Stimulated activated CD8-positive, alpha-beta memory T cell treated with anti-CD3 and anti-CD28 coated beads, Interleukin-15, amount 100 ng/mL, for 24 hours (primary cell): ENCODE measurements at places on chromosomes 2 and 18.
A peak's percentile ranks its signal among the peaks of the same experiment; 100 is the strongest.

DNA sequence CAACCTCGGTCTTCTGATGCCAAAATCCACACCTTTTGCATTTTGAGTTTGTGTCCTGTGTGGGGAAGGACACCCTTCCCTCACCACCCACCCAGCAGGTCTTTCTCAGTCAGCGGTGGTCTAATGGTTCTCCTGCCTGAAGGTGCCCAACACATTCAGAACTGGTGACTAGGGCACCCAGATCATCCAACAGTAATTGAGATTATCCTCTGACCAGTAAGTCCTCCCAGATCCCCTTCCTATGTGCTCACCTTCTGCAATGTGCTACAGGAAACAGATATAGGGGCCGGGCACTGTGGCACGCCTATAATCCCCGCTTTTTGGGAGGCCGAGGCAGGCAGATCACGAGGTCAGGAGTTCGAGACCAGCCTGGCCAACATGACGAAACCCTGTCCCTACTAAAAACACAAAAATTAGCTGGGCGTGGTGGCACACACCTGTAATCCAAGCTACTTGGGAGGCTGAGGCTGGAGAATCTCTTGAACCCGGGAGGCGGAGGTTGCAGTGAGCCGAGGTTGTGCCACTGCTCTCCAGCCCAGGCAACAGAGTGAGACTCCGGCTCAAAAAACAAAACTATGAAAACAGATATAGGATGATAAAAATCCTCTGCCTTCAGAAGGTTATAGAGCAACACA, 56.2 kb downstream of the REEP1 start:
- no peak for DNase-seq

DNA sequence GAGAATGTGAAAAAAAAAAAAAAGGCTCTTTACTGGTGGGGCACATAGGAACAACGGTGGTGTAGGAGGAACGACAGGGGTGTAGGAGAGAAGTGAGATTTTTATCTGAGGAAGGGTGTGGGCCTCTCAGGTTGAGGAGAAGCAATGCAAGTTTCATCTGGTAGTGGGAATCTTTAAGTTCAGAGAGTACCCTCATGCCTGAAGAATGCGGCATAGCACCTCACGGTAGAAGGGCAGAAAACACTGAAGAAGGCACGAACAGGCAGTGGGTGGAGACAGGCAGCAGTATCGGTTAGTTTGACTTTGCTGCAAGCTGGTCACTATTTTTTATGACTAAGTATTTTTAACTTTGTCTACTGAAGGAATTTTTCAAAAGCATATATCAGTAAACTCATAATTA, 52.2 kb upstream of the TSPYL6 start:
- DNase-seq, result no peak

- DNase-seq, result no peak
Observed at GRCh38 chr2:102208774-102209173, 22.0 kb downstream of the IL1RL2 start.

GRCh38 chr18:37419315-37419714, 146.3 kb downstream of the CELF4 start:
- DNase-seq, result no peak

DNA sequence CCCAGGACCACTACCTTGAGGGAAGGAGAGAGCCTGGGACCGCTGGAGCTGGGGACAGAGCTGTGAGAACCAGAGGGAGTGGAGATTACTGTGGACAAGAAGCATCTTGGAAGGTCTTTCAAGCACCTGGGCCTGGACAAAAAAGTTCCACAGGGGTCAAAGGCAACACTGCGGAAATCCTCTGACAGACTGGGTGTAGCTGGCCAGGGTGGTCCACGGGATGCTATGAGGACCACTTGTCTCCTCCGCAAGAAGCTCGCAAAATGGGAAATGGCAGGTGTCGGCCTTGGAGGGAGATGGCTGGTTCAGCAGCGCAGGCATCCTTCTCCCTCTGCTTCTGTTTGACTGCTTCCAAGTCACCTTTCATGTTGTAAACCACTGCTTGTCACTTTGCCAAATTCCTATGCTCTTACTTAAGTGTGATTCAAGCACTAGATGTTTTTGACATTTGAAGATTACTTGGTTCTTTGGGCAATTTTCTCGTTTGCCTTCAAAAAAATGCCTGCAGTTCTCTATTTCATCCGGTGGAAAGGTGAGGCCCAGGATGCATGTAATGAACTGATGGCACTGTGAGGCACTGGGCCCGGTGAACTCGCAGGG, 27.7 kb downstream of the KLHL29 start:
- DNase-seq, result no peak

GRCh38 chr2:100365434-100365833, 43.1 kb upstream of the LONRF2 start:
- no peak for DNase-seq

- DNase-seq, result no peak
Observed at GRCh38 chr2:241063093-241063551, 39.0 kb downstream of the MTERF4 start.

DNA sequence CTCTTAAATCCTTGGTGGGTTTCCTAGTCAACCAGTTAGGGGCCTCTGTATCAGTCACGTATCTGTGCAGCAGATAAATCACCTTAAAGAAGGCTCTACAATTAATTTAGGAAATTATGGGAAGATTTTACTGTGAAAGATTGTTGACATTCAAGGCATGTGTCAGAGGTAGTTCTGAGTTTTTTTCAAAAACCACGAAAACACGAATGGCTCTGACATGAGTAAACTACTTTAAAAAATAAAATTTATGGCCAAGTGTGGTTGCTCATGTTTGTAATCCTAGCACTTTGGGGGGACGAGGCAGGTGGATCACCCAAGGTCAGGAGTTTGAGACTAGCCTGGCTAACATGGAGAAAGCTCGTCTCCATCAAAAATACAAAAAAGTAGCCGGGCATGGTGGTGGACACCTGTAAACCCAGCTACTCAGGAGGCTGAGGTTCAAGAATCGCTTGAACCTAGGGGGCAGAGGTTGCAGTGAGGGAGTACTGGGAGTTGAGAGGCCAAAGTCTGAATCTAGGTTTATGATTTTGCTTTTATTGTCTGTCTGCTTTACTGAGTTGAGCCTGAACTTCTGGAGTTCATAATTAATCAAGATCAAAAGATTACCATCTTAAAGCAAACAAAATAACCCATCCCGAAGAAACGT, 77.1 kb downstream of the SPRED2 start:
- DNase-seq, result no peak

DNA sequence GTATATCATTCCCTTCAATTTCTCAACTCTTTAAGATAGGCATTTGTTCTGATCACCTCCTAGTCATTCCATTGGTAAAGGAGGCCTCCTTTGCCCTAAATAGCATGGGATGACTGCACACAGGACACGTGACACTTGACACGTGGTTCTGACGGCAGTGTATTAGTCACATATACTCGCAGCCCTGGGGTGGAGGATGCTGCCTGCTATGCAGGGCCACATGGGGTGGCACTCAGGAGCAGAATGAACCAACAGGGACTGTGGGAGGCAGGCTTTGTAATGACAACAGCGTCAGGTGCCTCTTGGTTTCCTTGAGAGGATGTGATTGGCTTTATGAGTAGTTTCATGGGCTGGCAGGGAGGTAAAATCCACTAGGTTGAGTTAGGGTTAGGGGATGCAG, 9.3 kb upstream of the KCNS3 start:
- DNase-seq, result no peak

DNA sequence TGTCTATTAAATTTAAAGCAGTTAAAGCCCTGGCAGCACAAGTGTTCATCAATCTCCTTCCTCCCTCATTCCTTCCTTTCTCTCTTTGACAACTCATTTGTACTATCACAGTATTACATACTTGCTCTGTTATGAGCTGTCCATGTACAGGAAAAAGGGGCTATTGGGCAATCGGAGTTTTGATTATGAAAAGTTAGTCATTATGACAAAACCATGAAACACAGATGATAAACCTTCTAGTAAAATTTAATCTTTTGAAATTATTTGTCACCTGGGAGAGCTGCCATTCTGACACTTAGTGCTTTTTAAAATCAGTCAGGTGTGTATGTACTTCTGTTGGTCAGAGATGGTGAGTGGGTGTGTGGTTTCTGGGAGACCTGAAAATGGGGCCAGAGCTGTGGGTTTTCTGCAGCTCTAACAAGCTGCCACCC, 39.4 kb downstream of the MAP4K4 start:
- DNase-seq, result no peak

DNA sequence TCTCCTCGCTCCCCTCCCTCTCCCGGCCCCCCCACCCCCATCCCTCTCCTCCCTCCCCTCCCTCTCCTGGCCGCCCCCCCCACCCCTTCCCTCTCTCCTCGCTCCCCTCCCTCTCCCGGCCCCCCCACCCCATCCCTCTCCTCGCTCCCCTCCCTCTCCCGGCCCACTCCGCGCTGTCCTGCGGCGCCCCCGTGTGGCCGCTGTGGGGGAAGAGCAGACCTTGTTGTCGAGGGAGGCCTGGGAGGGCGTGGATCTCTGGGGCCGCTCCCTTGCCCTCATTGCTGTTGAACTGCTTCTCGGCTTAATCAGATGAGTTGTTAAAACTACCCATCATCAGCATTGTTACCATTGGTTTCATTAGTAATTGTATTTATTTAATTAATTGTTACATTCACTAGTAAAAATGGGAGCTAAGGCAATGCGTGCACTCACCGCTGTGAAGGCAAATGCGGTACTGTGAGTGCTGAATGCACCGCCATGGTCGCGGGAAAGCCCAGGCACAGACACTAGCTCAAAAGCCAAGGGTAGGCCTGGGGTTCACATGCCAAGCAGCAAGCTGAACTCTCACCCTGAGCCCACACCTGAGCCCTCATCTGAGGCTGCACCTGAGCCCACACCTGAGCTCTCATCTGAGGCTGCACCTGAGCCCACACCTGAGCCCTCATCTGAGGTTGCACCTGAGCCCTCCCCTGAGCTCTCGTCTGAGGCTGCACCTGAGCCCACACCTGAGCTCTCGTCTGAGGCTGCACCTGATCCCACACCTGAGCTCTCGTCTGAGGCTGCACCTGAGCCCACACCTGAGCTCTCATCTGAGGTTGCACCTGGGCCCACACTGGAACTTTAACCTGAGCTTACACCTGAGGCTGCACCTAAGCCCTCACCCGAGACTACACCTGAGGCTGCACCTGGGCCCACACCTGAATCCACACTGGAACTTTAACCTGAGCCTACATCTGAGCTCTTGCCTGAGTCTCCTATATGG, 8.8 kb downstream of the RTP5 start:
- peak; percentile 69 for DNase-seq

DNA sequence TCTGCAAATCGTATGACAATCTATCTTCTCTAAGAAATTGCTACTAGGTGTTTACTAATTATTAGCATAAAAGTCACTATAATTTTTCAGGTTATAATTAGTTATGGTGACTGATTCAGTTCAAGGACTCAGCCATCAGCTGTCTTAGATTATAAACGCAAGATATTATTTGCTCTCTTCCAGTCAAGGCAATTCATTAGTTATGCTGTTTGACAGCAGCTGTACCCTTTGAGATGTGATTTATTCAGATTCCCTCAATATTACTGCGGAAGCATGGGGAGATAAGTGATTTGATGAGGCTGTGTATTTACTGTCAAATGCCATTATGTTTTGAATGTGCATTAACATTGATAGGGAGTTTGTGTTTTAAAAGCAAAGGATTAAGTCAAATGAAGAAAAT, 558.9 kb upstream of the FSIP2 start:
- no peak for DNase-seq

DNA sequence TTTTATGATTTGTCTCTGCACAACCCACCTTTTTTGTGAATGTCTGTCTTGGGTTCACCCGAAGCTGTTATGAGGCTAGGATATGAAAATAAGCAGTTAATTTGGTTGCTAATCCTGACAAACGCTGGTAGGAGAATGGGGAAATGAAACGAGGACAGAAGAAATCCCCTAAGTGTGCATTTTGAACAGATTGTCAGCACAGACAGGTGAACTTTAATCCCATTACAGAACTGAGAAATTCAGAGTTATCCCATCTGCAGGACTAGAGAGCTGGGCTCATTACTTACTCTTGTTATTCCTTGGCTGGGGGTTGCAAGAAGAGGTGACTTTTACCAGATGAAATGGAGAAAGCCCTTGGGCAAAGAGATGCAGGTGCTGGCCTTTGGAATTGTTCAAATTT, 123.3 kb upstream of the NYAP2 start:
- no peak for DNase-seq

- no peak for DNase-seq
Observed at GRCh38 chr2:238327751-238328150, 7.4 kb downstream of the TRAF3IP1 start.

DNA sequence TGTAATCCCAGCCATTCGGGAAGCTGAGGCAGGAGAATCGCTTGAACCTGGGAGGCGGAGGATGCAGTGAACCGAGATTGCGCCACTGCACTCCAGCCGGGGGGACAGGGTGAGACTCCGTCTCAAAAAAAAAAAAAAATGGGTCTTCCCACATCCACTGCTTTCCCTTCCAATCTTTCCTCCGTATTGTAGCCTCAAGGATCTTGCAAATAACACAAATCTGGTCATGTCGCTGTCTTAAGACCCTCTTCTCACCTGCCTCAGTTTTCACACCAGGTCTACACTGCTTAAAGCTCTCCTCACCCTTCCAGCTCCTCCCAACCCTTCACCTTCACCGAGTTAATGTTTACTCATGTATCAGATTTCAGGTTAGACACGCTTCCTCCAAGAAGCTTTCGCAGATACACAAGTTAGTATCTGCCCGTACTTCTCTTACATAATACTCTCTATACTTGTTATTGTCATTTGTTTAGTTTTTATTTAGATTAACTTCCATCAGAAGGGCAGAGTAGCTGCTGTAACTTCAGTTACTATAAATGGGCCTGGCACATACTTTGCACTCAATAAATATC, 1.5 kb downstream of the IER3IP1 start:
- no peak for DNase-seq

DNA sequence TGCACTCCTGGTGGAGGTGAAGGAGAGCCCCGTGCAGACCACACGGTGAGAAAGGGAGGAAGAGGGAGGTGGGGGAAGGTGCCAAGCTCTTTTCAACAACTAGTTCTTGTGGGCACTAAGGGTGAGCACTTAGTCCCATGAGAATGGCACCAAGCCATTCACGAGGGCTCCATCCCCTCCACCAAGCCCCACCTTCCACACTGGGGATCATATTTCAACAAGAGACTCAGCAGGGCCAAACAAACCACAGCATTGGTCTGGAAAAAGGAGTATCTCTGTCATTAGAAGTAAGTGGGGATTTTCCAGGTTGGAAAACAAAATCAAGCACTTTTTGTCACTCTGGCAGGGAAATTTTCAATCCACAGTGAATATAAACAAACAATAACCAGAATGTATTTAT, 38.4 kb downstream of the ZAP70 start:
- no peak for DNase-seq
